ENCODE measurements at places on chromosomes 3 and 15.

GRCh38 chr3:133038731-133039375, 662 bp downstream of the TMEM108 start:
- no peak for DNase-seq

- peak; percentile 65 for DNase-seq
Measured at GRCh38 chr3:50171540-50172301, 16.6 kb downstream of the SEMA3F start.

DNA sequence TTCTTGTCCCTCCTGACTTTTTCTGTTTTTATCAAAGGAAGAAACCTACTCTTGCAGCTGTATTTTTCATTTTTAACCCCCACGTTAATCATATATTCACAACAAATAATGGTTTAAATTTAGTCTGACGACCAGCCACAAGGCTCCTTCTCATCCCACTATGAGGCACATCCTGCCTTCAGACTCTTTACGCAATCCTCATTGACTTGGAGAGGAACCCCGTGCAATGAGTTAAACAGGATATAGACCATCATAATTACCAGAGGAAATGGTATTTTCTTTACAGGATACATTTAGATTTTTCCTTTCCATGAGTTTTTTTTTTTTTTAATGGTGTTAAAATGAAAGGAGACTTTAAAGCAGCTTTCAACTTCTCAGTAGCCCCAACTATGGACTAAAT, 68.5 kb downstream of the WWTR1 start:
- DNase-seq: no peak

DNA sequence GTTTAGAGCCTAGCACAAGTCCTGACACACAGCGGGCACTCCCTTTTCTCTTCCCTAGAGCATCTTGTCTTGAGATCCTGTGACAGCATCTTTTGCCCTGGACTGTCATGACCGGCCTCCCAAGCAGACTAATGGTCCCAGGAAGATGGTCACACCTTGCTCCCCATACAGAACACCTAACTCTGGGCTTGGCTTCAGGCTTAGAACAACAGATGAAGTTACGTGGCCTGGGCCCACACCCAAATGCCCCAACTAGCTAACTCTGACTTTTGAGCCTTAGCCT, 781 bp upstream of the IP6K1 start:
- peak; percentile 35 for DNase-seq

DNA sequence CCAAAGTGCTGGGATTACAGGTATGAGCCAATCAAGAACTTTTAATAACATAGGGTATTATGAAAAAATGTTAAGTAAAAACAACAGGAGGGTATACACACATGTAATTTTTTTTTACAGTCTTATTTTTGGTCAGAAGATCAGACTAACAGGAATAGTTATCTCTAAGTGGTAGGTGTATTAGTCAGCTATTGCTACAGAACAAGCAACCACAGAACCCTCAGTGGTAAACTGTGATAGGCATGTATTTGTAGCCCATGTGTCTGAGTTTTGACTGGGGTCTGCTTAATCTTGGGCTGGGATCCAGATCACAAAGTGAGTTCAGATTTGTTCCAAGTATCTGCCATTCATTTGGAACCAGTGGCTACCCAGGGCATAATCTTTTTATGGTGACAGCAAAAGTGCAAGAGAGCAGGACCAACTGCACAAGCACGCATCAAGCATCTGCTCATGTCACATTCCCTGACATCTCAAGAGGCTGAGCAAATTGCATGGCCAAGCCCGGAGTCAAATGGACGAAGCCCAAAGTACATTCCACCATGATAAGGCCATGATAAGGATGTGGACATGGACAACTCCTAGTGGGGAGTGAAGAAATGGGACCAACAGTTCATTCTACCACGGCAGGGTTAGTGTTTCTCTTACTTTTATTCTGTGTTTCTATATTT, 3.0 kb upstream of the IL5RA start:
- no peak for DNase-seq

DNA sequence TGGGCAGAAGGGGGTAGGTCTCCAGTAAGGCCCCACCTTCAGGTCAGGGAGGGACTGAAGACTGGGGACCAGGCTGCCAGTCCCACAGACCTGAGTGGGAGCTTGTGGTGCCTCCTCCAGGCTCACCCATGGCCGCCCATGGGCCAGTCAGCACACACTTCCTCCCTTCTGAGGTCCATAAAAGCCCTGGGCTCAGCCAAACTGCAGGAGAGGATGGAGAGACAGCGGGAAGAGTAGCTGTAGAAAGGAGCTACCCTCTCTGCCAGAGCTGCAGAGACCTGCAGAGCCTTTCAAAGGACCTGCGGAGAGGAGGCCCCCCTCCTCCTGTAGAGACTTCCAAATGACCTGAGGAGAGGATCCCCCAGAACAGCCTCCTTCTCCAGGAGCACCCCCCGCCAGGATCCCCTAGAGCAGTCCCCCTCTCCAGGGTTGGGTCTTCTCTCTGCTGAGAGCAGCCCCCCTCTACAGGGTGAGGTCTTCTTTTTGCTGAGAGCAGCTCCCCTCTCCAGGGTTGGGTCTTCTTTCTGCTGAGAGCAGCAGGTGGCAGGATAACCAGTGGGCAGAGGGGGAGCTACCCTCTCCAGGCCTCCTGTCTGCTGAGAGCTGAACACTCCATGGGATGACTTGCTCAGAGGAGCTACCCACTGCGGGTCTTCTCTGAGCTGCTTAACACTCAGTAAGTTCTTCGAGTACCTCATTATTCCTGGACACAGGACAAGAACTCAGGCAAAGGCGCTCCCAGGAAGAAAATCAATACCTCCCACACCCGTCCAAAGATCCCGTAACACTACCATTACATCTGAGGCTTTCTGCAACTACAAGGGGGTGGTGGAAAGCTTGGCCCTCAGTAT, 5.0 kb upstream of the SKIC8 start:
- no peak for DNase-seq

GRCh38 chr15:89408372-89409183, 74.0 kb upstream of the POLG start:
- DNase-seq: peak; percentile 7

GRCh38 chr15:28103831-28104230, 4.7 kb upstream of the OCA2 start:
- DNase-seq: no peak

- DNase-seq: no peak
Measured at GRCh38 chr3:8464668-8465067, 37.0 kb upstream of the LMCD1 start.

GRCh38 chr15:90190606-90191343, 10.4 kb upstream of the SEMA4B start:
- peak; percentile 85 for DNase-seq

- DNase-seq: no peak
Measured at GRCh38 chr3:60948488-60948887, 302.8 kb downstream of the FHIT start.

- DNase-seq: no peak
Measured at GRCh38 chr3:23909341-23909740, 7.4 kb downstream of the NKIRAS1 start.

DNA sequence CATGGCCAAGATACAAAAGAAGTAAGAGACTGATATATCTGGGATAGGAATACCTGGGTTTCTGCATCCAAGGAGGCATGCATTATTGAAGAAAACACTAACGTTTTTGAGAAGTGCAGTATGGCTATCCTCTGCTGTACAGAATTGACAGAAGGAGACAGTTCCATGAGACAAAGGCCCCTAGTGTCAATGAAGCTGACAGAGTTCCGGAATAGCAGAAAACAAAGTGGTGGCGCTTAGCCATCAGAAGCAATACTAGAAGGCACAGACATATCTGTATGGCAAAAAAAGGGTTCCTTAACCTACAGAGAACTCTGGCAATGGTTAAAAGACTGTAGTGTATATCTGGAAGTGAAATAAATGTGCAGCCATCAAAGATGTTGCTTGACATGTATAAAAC, 77.8 kb downstream of the VGLL3 start:
- DNase-seq: no peak

DNA sequence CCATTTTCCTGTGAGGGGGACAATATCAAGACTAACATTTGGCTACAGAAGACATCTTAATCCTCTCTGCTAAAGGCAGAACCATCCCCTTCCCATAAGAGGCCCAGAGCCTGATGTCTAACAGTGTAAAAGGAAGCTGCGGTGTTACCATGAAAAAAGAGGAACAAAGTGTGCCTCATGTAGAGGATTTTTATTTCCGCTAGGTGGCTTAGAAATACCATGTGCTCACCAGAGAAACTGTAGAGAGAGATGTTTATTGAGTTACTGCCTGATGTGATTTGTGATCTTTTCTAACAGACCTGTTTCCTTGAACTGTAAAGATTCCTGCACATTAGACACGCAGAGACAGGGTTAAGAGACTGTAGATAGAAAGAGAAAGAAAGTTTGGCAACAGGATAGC, 22.0 kb downstream of the OR5H15 start:
- DNase-seq: no peak

GRCh38 chr3:13163848-13164382, 90.7 kb upstream of the IQSEC1 start:
- no peak for DNase-seq

DNA sequence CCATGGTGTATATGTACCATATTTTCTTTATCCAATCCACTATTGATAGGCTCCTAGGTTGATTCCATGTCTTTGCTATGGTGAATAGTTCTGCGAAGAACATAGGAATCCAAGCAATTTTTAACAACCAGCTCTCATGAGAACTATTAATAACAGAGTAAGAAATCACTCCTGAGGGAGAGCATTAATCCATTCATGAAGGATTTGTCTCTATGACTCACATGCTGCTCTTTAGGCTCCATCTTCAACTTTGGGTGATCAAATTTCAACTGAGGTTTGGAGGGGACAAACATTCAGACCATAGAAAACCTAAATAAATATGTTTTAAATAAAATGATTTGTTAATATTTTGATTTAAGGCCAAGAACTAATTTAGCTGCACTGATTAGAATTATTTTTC, 147.4 kb downstream of the NSUN3 start:
- DNase-seq: no peak

DNA sequence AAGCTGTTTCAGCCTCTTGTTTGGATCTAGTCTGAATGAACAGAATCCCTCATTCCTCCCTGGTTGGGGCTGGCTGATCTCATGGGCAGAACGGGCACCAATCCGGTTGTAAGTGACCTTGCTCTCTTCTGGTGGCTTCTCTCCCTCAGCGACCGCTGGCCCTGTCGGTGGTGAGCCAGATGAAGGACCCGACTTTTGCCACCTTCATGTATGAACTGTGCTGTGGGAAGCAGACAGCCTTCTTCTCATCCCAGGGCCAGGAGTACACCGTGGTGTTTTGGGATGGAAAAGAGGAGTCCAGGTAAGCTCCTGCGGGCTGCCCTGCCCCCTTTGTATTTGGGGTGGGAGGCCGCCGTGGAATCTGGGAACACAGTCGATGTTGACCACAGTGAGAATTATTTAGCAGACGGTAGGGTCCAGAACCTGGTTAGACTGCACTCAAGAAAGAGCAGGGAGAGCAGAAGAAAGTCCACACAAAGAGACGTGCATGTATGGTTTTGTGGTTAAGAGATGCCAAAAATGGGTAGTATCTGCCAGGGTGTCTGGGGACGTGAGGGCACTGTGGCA, 138.8 kb downstream of the LRRK1 start:
- no peak for DNase-seq

DNA sequence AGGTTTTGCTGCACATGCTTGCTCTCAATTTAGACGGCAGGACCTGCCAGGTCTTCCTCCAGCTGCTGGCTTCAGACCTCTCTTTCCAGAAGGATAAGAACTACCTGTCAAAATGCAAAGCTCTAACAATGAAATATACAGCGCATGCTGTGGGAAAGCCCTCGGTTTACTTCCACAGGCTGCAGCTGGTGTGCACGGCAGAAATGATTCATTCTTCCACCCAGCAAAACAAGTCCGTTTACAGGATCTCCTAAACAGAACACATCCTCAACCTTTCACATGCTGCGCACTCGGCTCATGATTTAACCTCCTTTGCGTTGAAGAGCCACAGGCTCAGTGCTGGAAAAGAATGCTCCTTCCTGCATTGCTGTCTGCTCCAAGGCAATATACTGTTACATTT, 92.4 kb upstream of the WNT5A start:
- DNase-seq: no peak

- no peak for DNase-seq
Measured at GRCh38 chr3:171480526-171480925, 20.3 kb upstream of the TNIK start.

DNA sequence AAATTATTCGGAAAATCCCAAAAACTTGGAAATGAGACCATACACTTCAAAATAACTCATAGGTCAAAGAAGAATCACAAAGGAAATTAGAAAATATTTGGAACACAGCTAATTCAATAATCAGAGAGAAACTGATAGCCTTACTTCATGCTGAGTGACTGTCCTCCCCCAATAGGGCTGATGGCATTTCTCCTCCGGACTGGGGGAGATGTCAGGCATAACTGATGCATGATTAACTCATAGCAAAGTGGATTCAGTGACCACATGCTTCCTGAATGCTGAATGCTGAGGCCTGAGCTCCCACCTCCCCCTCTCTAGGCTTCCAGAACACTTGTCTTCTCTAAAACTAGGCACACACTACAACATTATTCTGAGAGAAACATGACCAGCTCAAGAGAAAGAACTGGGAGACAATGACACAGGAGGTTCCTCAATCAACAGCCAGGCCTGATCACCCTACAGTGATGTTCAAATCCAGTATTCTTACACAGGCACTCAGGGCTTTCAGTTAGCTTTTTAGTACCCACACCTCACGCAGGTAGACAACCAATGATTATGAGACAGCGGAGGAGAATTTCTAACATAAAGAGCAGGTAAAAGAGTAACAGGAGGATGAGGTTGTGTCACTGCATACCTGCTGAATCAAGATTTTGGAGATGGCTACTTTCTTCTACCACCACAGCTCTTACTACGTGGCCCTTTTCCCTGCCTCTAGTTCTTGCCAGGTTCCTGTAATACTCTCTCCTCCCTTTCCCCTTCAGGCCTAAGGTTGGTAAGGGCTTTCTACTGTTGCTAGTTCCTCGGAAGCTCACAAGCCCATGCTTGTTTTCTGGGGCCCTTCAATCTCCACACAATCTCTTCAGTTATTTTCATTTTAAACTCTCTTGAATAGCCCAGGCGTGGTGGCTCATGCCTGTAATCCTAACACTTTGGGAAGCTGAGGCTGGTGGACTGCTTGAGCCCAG, 96.1 kb downstream of the FMN1 start:
- DNase-seq: no peak

DNA sequence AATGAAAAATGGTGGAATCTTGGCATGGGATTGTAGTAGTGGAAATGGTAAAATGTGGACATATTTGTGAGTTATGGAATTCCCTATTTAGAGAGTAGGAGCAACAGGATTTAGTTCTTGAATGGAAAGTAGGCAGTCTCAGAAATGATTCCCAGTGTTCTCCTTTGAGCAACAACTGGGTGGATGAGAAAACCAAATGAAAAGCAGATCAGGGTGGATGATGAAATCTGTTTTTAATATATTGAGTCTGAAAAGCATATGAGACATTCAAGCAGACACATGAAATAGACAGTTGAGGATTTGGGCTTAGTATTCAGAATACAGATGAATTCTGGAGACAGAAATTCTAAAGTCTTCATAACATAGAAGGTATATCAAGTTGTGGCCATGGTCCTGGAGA, 451.3 kb downstream of the LPP start:
- no peak for DNase-seq

- peak; percentile 24 for DNase-seq
Measured at GRCh38 chr15:42604894-42605744, 29.7 kb downstream of the STARD9 start.

All from small intestine (tissue), 16 donors.